Hippocampal formation (tissue), 2 donors: ENCODE measurements at places on chromosomes 3 and 15.

GRCh38 chr3:77601823-77602415 is 562.0 kb downstream of the ROBO2 start:
- no peak for DNase-seq

- no peak for DNase-seq
These were observed 85.8 kb downstream of the THBS1 start for GRCh38 chr15:39666677-39667076.

- no peak for DNase-seq
These were observed 29.6 kb upstream of the RPL32 start for GRCh38 chr3:12870942-12871341.

GRCh38 chr3:22634433-22634832 is 568.7 kb upstream of the UBE2E2 start:
- DNase-seq, result no peak

DNA sequence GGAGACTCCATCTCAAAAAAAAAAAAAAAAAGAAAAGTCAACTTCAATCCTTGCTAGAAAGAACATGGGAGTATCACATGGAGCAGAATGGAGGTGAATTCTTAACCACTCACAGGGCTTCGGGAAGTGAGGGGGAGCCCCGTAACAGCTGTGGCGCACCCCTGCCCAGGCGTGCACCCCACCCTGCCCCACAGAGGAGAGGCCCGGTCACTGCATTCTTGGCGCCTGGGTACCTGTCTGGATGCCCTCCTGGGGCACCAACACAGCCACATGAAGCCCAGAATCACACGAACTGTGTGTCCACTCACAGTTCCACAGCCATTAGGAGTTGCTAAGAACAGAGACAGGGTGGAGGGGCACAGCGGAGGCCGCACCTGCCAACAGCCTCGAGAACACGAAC is 51.8 kb downstream of the NIPA2 start:
- DNase-seq, result no peak

- peak; percentile 83 for DNase-seq
These were observed 54.5 kb downstream of the ST3GAL6 start for GRCh38 chr3:98817547-98818041.

DNA sequence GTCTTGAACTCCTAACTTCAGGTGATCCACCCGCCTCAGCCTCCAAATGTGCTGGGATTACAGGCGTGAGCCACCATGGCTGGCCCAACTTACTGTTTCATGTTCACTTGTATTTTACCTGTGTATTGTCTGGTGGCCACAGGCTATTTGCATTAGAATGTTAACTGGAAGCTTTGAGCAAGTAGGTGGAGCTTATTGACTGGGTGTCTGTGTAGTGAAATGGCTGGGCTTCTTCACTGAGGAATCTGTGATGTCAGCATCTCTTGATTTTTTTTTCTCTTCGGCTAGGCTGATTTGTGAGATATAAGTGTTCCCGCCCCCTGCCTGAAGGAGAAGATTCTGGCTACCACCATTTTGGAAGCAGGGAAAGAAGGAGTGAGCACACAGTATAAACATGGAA is 237.8 kb upstream of the PEX5L start:
- DNase-seq, result no peak

GRCh38 chr3:183279371-183279770 is 26.3 kb downstream of the B3GNT5 start:
- DNase-seq, result no peak

GRCh38 chr3:126620738-126621137 is 34.2 kb downstream of the TXNRD3 start:
- no peak for DNase-seq

DNA sequence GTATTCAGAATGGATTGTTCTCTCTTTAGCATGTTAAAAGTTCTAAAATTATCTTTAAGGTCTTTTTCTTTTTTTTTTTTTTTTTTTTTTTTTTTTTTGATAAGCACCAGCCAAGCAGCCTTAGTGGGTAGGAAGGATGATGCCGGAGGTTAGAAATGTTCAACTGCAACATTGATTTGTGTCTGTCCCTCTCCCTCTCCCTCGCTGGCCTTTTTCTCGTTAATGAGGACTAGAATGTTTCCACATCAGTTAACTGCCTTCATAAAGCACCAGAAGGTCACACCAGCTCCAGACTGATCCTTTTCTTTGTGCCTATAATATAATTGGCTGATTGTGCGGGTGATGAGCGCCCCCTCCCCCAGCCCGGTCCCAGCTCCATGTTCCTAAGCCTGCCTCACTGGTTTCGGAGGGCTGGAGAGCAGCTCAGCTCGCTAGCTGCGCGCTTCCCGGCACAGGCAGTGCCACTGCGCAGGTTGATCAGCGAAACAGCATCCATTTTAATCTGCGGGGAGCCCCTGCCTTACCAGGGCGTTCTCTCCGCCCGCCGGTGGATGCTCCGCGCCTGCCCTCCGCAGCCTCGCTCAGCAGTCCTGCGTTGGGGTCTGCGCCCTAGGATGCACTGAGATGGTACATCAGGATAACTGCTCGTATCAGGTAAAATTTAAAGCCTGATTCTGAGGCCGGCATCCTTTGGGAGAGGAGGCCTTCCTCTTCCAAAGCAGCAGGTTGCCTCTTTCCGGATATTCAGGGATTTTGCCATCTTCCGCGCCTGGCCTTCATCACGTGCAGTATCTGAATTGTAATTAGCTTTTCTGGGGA is 148.9 kb upstream of the IL12A start:
- peak; percentile 93 for DNase-seq

- no peak for DNase-seq
These were observed 53.3 kb downstream of the TIPARP start for GRCh38 chr3:156727519-156728205.

- DNase-seq, result no peak
These were observed 134.8 kb downstream of the MFSD1 start for GRCh38 chr3:158936530-158937113.
